Thymus (tissue), 14 donors: ENCODE measurements at places on chromosomes 16 and 17.

DNA sequence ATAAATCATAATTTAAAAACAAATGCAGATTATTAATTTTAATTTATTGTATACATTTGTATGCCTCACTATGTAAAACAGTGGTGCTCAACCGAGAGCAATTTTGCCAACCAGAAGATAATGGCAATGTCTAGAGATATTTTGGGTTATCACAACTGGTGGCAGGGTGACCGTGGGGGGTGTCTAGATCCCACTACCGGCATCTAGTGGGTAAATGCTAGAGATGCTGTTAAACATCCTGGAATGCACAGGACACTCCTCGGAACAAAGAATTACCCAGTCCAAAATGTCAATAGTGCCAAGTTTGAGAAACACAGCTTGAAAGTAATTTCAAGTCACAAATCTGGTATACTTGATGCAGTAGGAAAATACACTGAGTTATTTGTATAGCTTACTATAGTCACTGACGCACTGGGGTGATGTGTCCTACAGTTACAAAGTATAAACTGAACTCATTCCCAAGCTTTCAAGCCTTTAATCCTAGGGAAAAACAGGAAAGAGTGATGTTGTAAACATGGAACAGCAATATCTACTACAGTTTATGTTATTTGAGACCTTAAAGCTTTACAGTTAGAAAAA lies 133.5 kb downstream of the BRIP1 start:
- no peak for DNase-seq

DNA sequence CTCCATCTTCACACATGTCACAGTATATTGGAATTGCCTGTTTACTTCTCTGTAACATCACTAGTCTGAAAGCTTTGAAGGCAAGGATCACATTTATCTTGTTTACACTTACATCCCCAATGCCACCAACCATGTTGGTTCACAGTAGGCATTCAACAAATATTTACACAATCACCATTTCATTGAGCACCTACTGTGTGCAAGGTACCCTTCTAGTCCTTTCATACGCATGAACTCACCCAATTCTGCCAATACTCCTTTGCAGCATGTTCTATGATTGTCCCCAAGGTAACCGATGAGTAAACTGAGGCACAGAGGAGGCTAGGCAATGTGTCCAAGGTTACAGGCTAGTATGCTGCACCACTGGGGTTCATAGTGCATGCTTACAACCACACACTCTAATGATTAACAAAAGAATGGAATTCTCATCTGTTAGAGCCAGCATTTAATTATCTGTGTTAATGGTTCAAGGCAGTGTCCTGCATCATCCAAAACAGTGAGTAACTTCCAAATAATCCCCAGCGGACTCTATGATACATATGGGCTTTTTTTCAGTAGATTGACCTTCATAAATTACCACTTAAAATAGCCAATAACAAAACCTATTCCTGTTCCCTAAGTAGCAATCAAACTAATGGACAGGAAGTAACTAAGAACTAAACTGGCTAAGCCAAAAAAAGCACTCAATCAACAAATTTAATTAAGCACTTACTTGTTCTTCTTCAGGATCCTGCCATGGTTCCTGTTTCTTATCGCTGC lies 364.5 kb upstream of the XYLT1 start:
- no peak for DNase-seq

DNA sequence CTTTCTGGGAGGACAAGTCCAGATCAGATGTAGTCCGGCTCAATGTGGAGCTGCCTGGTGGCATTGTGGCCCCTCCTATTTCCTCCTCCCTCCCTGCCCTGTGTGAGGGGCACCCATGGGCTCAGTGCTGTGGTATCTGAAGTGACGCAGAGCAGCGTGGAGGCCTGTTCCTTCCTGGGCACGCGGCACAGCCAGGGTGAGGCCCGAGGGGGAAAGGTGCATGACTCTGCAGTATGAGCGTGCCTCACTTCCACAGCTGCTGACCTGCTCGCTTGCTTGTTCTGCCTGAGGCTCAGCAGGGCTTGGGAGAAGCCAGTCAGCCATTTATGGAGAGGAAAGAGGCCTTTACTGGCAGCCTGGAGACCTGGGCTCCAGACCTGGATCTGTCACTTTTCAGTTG lies 11.7 kb downstream of the TMEM238L start:
- no peak for DNase-seq

DNA sequence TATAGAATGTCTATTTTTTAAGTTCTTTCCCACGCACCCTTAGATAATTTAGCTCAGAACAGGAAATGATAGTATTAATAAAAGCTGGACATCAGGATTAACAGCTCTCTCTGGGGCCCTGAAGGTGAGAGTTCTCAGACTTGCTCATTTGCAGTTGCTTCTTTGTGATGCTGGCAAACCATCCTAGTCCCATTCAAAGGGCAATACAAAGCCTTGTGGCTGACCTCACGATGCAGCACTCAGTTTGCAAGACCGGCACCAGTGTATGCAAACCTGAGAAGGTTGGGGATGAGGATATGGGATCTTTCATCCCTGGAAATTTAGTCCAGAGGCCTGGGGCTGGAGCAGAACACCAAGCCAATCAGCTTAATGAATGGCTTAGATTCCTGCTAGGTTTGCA lies 29.3 kb downstream of the STH start:
- no peak for DNase-seq

GRCh38 chr16:67594956-67595355 lies 32.6 kb downstream of the CTCF start:
- DNase-seq: peak; percentile 13

GRCh38 chr16:3854750-3855541 lies 25.6 kb downstream of the CREBBP start:
- DNase-seq: no peak
